Hindlimb muscle (tissue), 1 donor: ENCODE measurements at places on chromosomes 16 and 17. TPM values are rescaled to one million over a fixed set of nuclear protein-coding genes. Genes with fewer than 3 reads are reported as not detected.

GRCh38 chr17:74176546-74177001 lies 26.9 kb upstream of the RPL38 start:
- peak; percentile 59 for DNase-seq

The ZNF764 gene
- polyA plus RNA-seq, result 9.6 TPM

DNA sequence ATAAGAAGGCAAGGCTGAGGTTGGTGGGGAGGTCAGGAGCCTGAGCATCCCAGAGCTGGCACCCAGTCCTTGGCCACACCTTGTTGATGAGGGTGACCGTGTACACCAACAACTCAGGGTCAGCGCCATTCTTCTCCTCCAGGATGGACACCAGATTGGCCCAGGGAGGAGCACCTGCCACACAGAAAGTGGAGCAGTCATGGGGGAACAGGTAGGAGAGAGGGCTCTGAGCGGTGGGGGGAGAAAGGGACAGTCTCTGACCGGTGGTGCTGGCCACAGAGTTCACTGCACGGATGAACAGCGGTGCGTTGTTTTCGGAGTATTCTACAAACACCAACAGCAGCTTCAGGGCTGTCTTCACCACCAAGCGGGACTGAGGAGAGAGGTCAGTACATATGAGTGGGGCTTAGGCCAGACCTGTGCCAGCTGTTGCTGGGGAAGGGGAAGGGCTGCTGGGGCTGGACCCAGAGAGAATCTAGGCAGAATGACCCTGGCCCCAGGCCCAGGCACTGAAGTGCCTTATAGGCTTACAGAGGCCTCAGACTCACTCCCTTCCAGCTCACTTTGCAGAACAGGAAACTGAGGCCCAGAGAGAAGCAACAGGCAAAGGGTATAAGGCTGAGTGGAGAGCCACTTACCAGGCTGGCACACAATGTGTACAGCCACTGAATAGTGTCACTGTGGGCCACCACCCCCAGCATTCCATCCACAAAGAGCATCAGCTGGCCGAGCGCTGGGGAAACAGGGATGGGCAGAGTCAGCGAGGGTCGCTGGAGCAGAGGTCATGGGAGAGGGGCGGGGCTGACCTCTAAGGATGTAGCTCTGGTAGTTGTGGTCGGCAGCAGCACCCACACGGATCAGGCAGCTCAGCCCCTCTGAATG lies 9.6 kb downstream of the FHOD1 start:
- DNase-seq, result no peak

The MPP2 gene
- 2.2 TPM for polyA plus RNA-seq

- peak; percentile 78 for DNase-seq
Observed at GRCh38 chr16:85393674-85394451, 219.3 kb upstream of the GSE1 start.

DNA sequence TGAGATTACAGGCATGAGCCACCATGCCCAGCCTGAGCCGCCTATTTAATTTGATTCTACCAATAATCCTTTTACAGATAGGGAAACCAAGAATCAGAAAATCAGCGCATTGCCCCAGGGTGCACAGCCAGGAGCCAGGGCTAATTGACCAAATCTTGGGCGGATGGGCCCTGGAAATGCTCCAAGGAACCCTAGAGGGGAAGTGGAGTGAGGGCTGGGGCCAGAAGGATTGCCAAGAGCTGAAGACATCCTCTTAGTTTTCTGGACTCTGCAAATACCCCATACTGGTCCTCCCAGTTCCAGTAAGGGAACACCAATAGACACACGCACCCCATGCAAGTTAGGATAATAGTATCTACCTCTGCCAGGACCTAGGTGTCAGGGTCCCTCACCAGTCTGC lies 3.8 kb downstream of the FHOD1 start:
- no peak for DNase-seq
